ENCODE measurements at places on chromosomes 2 and 18.

- no peak for DNase-seq
Measured at GRCh38 chr2:170862286-170862902, 45.7 kb downstream of the GAD1 start.

DNA sequence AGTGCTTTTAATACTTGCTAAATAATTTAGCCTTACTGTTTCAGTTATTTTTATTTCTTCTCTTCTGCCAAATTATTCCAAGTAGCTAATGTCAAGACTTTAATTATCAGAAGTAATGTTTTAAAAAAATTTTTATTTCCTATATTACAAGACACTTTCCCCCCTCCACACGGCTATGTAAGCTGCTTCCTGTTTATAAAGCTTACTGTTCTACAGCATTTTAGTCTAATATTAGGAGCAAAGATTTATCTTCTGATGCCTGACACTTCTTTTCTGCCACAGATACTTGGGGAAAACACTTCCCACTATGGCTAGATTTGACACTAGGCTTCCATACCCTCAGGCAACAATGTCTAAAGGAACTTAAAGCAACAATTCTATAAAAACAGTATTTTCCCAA lies 62.3 kb downstream of the ROCK1 start:
- no peak for DNase-seq

- DNase-seq, result no peak
Measured at GRCh38 chr2:137940154-137940553, 24.1 kb upstream of the HNMT start.

- DNase-seq, result no peak
Measured at GRCh38 chr18:24736662-24737330, 276.4 kb downstream of the HRH4 start.

DNA sequence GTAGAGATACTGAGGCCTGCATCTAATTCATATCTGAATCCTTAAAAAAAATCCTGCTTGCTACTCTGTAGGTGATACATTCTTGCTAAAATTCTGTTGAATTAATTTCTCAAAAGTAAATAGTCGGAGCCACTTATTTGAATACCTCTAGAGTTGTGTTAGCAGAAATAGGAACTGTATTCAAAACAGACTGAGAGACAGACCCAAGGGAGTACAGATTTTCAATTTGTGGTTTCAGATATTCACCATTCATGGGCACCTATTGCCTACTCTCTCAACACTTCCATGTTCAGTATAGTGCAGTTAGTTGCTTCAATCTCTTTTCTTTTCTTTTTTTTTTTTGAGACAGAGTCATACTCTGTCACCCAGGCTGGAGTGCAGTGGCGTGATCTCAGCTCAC lies 46.6 kb upstream of the CTLA4 start:
- DNase-seq, result no peak
